KG1 (cell line): ENCODE measurements at places on chromosomes 13 and 19.

DNA sequence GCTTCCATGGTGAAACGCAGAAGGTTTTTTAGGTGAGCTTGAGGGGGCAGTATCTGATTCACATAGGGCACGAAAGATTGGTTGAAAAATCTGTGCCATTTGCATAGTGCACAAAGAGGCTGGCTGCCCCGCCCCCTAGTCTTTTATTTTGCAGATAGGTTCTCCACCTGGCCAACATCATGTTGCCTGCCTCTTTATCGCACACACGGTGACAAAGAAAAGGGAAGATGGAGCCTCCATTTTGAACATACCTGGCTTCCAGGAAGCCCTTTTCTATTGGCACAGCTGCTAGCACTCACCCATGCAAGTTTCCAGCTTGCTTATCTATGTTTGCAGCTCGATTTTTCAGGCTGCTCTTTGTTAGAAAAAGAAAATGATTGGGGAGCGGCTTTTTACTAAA is 316.2 kb upstream of the KLHL1 start:
- no peak for DNase-seq

DNA sequence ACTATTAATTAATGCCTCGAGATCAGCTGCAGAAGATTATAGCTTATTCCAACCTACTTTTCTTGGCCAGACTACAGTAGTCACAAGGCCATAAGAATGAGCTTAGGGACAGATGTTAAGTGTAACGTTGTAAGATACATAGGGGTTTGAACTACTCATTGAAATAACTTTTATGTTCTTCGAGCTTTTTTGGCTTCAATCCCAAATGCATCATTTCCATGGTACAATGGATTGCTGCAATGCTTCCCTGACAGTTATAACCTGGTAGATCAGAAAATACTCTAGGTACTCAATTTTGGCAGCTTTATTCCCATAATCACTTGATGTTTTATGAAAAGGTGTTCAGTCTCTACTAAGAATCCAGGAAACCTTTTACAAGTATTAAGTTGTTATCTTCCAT is 2216.7 kb upstream of the PCDH20 start:
- no peak for DNase-seq

GRCh38 chr19:57118848-57119247 is 937 bp upstream of the USP29 start:
- no peak for DNase-seq

DNA sequence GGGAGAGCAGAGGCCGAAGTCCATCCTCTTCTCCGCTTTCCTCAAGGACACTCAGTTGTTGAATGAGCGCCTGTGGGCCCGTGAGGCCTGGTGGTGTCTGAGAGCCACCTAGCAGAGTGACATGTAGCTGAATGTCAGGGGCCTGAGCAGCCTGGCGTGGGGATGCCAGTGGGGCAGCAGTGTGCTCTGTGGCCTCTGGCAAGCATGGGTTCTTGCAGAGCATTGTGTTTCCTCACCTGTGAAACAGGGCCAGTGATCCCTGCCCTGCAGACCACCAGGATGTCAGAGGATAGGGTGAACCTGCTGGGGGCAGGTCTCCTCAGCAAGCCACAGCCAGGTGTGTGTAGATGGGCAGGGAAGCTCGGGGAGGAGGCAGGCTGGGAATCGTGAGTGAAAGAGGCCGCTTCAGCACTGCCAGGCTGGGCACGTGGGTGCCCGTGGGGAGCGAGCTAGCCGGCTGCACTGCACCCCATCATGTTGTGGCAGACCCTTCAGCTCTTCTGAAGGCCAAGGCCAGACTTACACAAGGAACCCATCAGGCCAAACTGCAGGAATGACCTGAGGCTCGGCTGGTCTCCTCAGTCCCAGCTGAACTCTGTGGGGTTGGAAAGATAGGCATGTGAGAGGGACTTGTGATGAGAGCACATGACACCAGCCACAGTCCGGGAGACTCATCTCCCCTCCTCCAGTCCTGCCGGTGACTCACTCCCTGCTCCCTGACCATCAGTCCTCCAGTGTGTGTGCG is 5.0 kb downstream of the PPP1R37 start:
- no peak for DNase-seq

DNA sequence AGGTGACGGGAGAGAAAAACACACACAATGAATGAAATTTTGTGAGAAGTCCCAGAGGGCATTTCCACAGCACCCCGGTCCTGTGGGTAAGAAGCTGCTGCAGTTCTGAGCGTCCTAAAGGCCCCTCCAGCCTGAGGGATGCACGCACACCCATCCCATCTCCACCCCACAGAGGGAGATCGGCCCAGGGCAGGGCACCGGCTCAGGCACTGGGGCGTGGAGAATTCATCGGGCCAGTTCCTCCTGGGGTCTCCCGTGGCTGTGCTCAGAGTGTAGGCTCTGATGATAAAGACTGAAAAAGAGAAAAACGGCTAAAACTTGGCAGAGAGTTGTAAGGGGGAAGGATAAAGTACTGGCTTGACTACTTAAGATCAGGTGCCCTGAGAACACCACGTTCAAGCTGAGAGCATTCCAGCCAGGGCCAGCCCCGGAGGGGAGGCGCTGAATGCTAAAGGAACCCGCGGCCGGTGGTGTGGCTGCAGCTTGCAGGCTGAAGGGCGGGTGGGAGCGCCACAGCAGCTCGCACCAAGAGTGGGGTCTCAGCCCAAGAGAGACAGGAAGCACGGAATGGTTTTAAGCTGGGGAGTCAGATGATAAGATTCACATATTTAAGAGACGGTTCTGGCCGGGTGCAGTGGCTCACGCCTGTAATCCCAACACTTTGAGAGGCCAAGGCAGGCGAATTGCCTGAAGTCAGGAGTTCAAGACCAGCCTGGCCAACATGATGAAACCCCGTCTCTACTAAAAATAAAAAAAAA is 121.9 kb upstream of the SPACA7 start:
- no peak for DNase-seq

- DNase-seq, result no peak
These were observed 7.8 kb upstream of the TINCR start for GRCh38 chr19:5575590-5575989.

GRCh38 chr13:50690006-50690405 is 153.5 kb downstream of the DLEU7 start:
- no peak for DNase-seq

- DNase-seq, result no peak
These were observed 54.9 kb downstream of the AP1M1 start for GRCh38 chr19:16252459-16253205.

DNA sequence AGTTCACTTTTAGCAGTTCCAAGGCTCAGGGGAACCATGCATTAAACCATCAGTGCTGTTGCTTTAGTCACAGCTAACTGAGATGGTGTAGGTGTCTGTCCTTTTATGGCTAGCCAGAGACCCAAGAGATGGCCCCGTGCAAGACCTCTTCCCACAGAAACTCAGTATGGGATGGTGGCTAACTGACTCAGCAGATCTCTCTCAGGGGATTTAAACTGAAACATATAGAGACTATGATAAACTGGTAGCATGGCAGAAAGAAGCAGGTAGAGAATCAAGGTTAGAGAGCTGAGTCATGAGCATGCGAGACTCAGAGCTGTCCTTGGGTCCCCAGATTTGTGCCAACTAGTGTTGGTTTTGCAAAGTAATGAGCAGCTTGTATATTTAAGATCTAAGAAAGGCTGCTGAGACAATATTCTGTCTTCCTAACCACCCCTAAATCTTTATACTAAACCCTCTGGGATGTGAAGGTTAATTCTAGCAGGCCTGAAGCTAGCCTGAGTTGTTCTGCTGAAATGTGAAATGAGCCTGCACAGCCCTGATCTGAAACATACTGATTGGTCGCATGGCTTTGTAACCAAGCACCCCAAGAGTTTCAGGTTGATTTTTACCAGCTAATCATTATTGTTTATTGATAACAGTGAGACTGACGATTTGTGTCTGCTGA is 6.5 kb upstream of the SCEL start:
- DNase-seq, result no peak

DNA sequence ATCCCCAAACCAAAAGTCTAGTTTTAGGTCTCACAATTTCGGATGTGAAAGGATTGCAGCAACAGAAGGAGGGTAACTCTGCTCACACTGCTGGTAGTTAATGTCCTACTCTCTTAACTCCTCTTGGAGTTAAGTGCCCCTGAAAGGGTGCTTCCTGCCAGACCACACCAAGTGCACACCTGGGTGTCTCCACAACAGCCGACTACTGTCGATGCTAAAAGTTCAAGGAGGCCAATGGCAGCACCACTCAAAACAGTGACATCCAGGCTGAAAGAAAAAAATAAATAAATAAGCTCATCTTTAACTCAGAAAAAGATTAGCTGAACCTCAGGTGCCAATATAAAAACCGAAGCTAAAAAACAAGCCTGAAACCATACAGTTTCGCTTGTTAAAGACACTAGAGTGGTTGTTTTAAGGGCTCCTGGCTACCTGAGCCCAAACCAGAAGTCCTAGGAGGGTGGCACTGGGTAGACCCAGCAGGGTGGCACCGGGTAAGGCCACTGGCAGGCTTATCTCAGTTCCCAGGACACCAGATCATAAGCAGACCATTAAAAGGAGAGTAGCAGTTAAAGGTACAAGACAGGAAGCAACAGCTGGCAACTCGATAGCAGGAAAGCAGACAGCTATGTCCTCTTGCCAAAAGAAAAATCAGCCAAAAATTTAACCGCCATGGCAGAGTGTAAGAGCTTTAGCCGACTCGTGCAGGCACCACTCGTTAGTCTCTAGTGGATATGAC is 39.3 kb downstream of the BRD4 start:
- no peak for DNase-seq

DNA sequence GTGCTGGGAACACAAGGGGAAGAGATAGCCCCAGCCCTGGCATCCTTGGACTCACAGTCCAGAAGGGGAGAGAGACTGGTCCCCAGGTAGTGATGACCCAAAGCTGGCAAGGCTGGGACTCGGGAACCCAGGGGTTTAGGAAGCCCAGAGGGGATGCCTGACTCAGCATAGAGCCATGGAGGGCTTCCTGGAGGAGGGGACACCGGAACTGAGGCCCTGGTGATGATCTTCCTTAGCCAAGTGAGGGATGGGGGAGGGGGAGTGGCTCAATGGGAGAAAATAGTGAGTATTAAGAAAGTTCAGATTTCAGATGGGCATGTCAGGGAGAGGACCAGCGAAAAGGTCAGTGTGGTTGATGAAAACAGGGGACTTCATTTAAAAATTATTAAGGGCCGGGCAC is 26.8 kb downstream of the EXOC3L2 start:
- no peak for DNase-seq
